ENCODE measurements at places on chromosomes 11 and 22.

DNA sequence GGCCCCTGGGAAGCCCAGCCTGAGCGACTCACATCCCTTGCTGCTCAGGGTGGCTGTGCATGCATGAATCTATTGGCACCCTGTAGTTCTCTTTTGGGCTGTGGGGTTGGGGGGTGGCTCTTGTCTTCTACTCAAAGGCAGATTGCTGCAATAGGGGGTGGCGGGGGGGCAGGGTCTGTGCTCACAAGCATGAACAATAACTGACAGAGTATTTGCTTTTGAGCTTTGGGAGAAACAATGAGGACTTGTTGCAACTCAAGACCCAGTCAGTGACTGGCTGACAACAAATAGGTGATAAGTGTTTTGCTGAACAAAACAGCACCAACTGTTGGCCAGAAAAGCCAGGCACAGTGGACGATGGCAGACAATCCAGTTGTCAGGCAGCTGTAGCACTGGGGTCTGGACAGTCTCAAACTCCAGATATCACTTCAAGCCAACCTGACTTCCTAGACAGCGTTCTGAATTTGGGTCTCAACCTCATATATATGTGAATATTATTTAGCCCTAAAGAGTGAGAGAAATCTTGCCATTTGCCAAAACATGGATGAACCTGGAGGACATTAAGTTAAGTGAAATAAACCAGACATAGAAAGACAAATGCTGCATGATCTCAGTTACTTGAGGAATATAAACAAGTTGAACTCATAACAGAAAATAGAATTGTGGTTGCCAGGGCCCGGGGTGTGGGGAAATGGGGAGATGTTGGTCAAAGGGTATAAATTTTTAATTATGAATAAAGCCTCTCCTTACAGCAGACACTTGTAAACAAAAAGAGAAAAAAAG, 61.7 kb downstream of the ME3 start:
- DNase-seq: no peak

GRCh38 chr22:26516503-26516902, 4.2 kb upstream of the TFIP11 start:
- no peak for DNase-seq

DNA sequence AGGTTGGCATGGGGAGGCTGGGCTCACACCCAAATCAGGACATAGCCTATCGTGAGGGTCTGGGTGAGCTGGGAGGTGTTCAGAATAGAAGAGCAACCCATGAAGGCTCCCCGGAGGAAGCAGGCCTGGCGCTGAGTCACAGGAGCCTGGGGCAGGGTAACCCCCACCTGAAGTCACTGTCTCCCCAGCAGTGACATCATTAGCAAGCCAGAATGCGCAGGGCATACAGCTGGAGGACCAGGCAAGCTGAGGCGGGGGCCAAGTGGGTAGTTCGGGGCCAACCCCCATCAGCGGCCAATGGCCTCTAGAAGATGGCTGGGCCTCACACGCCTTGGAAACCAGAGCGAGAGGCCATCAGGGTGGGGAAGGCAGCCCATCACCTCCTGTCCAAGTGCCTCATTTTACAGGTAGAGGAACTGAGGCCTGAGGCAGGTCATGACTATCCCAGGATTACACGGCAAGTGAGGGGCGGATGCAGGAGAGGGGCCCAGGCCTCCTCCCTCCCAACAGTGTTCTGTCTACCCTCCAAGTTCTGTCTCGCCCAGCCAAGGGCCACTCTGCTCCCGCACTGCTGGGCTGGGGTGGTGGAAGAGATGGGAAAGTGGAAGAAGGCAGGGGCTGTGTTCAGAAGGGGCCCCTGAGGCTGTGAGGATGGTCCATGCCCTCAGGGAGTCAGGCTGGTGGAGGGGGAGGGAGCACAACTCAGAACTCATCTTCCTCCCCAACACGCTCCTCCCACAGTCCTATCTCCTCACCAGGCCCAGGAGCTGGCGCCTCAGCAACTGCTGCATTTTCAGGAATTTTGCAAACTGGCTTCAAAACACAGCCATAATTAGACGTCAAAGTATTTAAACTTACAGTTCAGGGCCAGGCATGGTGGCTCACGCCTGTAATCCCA, 24.6 kb downstream of the RPL3 start:
- no peak for DNase-seq

GRCh38 chr11:12602421-12602820, 71.8 kb upstream of the TEAD1 start:
- DNase-seq: no peak

- no peak for DNase-seq
Measured at GRCh38 chr11:127304634-127305033, 304.1 kb upstream of the KIRREL3 start.

DNA sequence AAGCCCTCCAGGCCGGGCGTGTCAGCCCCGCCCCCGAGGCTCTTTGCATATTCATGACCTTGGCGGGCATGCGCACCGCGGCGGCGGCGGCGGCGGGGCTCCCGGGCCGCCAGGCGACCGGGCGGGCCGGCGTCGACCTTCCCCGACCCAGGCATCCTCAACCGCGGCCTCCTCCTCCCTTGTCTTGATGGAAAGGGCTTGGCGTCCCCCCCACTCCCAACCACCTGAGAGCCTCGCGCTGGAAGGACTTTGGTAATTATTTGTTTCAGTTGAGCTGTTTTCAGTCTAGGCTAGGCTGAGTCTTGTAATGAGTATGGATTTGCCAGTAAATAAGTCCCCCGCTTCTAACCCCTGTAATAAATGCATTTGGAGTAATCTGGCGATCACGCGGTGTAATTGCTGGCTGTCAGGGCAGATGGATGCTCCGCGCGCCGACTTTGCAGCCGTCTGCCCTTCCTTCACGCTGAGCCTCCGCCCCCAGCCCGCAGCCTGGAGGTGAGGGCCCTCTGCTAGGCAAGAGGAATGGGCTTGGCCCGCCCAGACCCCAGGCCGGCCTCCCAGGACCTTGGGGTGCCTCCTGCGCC, 25.2 kb downstream of the FLRT1 start:
- no peak for DNase-seq

DNA sequence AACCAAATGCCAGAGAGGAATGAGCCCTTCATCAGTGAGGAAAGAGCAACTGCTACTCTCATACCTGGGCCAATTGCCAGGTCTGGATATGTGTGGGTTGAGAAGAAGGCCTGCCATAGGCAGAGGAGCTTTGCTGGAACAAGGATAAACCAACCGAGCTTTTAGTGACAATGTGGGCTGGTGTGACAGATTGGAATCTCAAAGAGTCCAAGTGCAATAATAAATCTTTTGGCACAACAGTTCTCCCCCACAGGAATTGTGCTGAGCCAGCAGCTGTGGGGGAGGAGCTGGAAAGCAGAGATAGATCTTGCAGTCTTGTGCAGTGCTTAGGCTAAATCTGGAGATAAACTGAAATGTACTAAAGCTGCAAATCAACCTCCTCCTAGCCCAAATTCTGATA, 79.4 kb upstream of the ISX start:
- DNase-seq: no peak

DNA sequence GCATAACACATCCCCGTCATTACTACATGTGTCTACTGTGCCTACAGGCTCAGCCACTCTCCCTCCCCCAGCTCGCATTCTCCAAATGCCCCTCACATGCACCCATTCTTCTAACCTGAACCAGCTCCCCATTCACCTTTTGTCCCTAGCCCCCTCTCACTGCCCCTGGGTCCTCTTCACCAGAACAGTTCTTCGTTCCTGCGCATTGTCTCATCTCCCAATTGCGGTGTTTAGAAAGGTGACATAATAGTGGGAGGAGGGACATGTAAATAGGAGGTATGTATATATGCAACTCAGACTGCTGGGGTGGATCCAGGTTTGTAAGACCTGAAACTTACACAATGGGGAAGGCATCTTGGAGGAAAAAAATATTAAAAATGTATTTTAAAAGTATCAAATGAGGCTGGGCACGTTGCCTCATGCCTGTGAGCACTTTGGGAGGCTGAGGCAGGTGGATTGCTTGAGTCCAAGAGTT, 4.7 kb upstream of the VSIG2 start:
- DNase-seq: no peak

DNA sequence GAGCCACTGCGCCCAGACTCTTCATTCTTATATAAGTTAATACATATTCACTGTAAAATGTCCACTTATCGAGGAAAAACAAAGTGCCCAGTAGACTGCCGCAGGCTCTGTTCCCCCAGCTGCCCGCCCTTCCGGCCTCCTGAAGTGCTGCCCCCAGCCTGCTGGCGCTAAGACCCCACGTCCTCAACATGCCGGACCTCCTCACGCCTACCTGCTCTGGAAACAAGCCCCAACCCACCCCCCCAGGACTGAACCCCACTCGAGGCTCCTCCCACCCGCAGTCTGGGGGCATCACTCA, 1.1 kb downstream of the GATD1 start:
- no peak for DNase-seq

DNA sequence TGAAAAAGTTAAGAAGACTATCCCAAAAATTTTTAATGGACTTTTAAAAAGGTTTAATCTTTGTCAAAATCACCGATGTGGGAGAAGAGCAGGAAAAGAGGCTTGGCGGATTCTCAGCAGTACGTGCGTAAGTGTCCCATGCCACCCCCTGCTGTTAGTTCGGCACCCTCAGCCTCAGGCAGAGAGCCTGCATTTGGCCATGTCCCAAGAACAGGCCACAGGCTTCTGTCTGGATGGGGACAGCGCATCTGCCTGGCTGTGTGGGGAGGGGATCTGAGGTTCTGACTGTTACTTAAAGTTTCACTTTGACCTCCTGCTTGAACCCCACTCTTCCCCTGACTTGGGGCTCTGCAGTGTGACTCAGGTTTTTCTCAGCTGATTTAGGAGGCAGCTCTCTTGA, 35.3 kb downstream of the EXT2 start:
- DNase-seq: no peak

GRCh38 chr11:1042626-1043562, 6.4 kb upstream of the MUC6 start:
- DNase-seq: no peak

Measured in NCI-H1436 treated with DMSO at 0.1 percent for 48 hours (cell line).